ENCODE measurements at places on chromosomes 13 and 19. TPM values are rescaled to one million over a fixed set of nuclear protein-coding genes. Genes with fewer than 3 reads are reported as not detected.

GRCh38 chr13:71721104-71721503, 145.9 kb downstream of the DACH1 start:
- no peaks in the 10 kb centered on the region for H3K27me3 ChIP-seq
- no peaks in the 10 kb centered on the region for H3K36me3 ChIP-seq
- no peak overlapping the region for H3K4me3 ChIP-seq
- no peaks in the 10 kb centered on the region for H3K4me1 ChIP-seq
- DNase-seq: no peak
- no peak overlapping the region for H3K27ac ChIP-seq

- DNase-seq: peak; percentile 73
- H3K27me3 ChIP-seq: no peaks in the 10 kb centered on the region
- peak within 1 kb of the TSS; percentile 89 for H3K27ac ChIP-seq
- H3K4me1 ChIP-seq: peaks cover 49% of the 10 kb centered on the region
- peak within 1 kb of the TSS; percentile 89 for H3K4me3 ChIP-seq
These were observed at the start of gene STRN4 for GRCh38 chr19:46746281-46747057. Gene STRN4, minus strand, starts transcription at chr19:46746450. Its CDS starts 20 bp downstream, at chr19:46746430.

DNA sequence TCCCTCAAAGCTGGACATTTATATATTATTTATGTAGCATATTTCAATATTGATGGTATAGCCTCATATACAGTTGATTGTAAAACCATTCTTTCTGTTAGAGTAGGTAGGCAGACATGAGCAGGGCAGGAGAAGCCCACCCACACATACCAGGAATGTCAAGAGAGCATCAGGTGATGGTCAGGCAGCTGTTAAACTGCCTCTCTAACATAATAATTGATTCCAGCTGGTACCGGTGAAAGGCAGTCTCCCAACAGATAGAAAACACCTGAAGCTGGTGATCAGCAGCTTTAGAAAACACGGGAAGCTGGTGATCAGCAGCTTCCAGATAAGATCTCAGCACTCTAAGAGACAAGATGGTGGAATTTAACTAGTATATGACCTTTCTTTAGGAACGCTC, 132.9 kb downstream of the SLITRK6 start:
- no peaks in the 10 kb centered on the region for H3K27me3 ChIP-seq
- H3K4me3 ChIP-seq: no peak overlapping the region
- H3K27ac ChIP-seq: no peak overlapping the region
- H3K4me1 ChIP-seq: no peaks in the 10 kb centered on the region
- no peak for DNase-seq

- DNase-seq: no peak
- H3K4me3 ChIP-seq: no peak overlapping the region
- no peak overlapping the region for H3K27ac ChIP-seq
- no peaks in the 10 kb centered on the region for H3K4me1 ChIP-seq
- H3K27me3 ChIP-seq: no peaks in the 10 kb centered on the region
These were observed 203.2 kb downstream of the TSHZ3 start for GRCh38 chr19:31146015-31146414.

DNA sequence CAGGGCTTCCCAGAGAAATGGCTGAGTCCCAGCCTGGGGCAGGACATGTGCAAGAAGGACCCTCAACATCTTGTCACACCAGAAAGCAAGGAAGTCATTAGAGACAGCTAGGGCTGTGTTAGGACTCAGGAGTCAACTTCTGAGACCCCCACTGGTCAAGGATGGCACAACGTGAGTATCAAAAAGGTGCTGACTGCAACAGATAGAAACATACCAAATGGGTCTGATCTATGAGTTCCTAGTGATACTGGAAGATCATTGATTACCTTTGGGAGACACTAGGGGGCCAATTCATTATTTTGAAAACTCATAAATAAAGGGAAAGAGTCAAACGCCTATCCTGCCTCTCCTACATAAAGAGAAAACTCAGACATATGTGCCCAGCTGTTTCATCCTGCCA, 73.5 kb upstream of the GJB6 start:
- no peak overlapping the region for H3K27ac ChIP-seq
- H3K36me3 ChIP-seq: no peaks in the 10 kb centered on the region
- DNase-seq: no peak
- H3K4me3 ChIP-seq: no peak overlapping the region

PEG3 gene
- not detected for total RNA-seq

FAM83E gene
- total RNA-seq: 4.1 TPM

LRFN3 gene
- total RNA-seq: 7.8 TPM
